ENCODE measurements at places on chromosomes 3 and 15.

DNA sequence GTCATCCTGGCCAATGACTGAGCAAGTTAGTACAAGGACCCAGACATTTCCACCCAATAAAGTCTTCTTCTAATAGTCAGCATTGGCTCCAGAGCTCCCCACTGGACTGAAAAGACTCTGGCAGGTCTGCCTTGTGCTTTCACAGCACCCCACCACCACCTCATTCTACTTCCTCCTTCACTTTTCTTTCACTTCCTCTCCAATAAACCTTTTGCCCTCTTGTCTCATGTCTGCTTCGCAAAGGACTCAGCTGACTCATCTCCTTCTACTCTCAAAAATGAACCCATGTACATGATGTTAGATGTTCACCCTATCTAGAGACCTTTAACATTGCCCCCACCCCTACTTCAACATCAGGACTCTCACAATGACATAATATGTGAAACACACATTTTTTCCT is 181.0 kb upstream of the PPP2R3A start:
- no peak for DNase-seq

- DNase-seq, result no peak
These were observed 205.0 kb downstream of the RPLP1 start for GRCh38 chr15:69657626-69658025.

GRCh38 chr3:118938183-118938961 is 96.3 kb downstream of the IGSF11 start:
- no peak for DNase-seq

DNA sequence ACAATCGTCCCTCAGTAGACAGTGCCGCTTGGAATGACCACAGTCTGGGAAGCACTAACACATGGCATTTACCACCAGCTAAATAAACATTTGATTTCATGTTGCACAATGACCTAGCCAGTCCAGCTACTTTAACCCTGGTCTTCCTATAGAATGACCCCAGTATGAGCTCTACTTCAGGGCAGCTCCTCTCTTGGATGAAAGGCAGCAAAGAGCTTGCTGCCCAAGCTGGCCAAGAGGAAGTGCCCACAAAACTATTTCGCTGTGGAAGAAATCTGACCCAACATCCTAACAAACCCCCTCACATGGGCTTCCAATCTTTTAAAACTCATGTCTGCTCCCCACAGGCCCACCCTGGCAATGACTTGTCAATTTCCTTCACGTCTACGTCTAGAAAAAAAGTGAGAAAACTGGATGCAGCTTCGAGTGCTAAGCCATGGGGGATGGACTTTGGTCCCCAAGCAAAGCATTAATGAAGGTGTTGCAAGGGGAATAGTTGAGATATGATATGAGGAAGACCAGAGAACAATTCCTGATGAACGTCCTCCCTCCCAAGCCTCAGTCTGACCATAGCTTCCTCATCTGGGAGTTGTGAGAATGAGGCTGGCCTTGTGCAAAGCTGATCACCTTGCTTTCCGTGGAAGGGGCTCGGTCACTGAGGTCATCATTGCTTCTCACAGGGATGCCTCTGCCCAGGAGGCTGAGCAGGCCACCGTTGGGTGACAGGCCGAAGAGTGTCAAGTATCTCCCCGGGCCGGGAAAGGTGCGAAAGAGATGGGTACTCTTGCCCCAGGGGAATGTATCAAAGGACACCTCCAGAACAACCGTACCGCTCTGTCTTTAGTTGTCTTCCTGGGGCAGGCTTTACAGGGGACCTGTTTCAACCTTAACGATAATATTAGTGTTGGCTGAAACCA is 964 bp downstream of the SLC25A20 start:
- DNase-seq, result no peak

DNA sequence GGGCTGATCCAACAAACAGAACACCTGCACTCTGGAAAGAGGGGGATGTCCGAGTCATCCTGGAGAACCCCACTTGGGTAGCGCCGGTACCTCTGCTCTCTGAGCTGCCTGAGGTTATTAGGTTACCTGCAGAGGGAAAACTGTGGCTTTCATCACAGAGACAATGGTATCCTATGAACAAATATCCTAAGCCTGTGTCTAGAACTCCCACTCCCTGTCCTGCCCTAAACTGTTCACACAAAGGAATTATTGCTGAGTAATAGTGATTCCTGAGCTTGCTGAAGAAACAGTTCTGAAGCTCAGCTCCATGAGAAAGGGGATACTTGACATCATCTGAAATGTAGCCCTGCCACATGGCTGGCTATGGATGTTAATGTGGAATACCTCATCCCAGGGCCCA is 31.9 kb upstream of the WNT5A start:
- DNase-seq, result no peak

DNA sequence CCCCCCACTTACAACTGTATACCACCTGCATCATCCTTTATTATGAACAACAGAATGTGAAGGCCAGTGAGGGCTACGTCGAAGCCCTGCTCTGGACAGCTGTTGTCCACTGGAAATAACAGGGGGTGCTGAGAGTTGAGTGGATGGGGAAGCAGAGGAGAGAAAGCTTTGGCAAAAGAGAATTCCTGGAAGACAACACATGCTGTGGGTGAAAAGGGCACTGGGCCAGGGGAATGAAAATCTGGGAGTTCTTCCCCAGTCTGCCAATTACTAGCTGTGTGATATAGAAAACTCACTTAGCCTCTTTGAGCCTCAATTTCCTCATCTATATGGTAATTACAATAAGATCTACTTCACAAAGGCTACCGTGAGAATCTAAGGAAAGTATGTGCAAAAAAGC is 40.7 kb downstream of the FSTL1 start:
- DNase-seq, result no peak

GRCh38 chr15:72339777-72340177 is 19.8 kb upstream of the CELF6 start:
- no peak for DNase-seq

GRCh38 chr3:146342989-146343388 is 92.1 kb upstream of the PLSCR4 start:
- no peak for DNase-seq

DNA sequence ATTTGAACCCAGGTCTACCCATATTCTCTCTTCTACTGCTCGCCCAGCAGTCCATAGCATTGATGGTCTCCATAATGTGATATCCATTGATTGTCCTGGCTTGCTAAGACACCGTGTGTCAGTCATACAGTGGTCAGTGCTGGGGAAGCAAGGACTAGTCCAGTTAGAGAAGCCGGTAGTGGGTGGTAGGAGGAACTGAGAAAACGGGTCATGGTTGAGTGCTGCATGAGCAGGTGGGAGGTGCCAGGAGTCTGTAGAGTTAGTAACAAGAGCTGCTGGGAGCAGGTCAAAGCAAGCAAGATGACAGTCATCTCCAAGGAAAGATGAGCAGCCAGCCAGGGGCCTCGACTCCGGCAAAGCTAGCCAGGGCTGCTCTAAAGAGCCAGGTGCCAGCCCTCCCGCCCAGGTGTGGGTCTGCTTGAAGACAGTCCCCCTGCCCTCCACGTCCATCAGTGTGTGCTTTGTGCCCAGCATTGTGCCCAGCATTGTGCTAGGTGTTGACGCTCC is 29.5 kb upstream of the USP3 start:
- DNase-seq, result no peak
